ENCODE measurements at places on chromosomes 2 and 18. TPM values are rescaled to one million over a fixed set of nuclear protein-coding genes. Genes with fewer than 3 reads are reported as not detected.

CFC1 gene
- not detected for total RNA-seq

DNA sequence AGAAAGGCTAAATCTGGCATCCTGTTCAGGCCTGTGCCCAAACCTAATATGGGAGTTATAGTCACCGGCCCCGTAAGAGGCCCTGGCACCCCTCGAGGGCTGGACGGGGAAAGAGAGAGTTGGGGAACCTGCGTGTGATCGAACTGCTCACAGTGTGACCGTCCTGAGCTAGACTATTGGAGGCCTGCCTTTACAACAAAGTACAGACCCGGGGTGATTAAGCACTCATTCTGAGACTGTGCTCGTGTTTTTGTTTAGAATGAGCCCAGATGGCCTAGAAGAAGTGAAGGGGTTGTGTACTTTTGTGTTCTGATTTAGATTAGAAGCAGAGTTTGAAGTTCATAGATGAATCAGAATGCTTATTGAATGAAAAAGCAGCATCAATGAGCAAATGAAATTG is 115.3 kb downstream of the ACOXL start:
- no peak for DNase-seq

- peak; percentile 7 for DNase-seq
Observed at GRCh38 chr18:37207343-37207742, 358.3 kb downstream of the CELF4 start.

DNA sequence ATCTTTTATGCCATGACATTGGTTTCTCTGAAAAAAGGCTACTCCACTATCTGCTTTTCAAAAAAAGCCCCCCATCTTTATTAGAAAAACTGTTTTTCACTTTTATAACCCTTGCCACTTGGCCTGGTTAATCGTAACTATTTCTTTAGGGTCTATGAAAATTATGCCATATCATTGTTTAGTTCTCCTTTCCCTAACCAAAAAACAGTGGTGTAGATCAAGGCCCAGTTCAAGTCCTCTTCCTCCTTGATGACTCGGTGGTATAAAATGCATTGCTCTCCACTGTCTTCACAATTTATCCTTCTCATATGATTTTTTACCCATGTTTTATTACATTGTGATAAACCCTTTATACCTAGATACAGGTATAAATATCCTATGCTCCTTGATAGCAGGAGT is 205.5 kb downstream of the ZNF521 start:
- DNase-seq = no peak

- DNase-seq = no peak
Observed at GRCh38 chr18:7626175-7626921, 59.2 kb downstream of the PTPRM start.

USP34 gene
- 40.6 TPM for total RNA-seq

GRCh38 chr2:106899786-106900530 is 14.0 kb upstream of the ST6GAL2 start:
- DNase-seq = no peak

DNA sequence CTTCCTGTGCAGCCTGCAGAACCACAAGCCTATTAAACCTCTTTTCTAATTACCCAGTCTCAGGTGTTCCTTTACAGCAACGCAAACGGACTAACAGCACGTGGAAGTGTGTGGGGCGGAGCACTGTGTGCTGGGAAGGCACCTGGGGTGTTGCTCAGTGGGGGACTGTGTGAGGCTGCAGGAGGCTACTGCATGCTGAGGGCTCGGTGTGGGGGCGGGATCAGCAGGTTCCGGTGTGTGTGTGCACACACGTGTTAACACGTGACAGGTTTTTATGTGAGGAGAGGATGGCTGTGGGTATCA is 58.9 kb downstream of the ANKMY1 start:
- DNase-seq = no peak

DNA sequence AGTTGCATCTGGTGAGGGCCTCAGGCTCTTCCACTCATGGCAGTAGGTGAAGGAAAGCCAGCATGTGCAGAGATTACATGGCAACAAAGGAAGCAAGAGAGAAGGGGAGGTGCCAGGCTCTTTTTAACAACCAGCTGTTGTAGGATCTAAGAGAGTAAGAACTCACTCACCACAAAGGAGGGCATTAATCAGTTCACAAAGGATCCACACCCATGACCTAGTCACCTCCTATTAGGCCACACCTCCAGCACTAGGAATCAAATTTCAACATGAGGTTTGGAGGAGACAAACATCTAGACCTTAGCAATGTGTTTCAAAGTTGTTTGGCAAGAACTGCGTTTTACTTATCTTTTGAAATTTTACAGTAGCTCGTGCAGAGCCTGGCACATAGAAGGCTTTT is 20.5 kb upstream of the REG3A start:
- no peak for DNase-seq

GRCh38 chr2:232491139-232491780 is 3.6 kb upstream of the ECEL1 start:
- DNase-seq = no peak

TMEM247 gene
- total RNA-seq = not detected

GRCh38 chr2:70140791-70141211 is 50.0 kb downstream of the C2orf42 start:
- DNase-seq = no peak

SULT1C2 gene
- total RNA-seq = not detected

CYS1 gene
- not detected for total RNA-seq

DNA sequence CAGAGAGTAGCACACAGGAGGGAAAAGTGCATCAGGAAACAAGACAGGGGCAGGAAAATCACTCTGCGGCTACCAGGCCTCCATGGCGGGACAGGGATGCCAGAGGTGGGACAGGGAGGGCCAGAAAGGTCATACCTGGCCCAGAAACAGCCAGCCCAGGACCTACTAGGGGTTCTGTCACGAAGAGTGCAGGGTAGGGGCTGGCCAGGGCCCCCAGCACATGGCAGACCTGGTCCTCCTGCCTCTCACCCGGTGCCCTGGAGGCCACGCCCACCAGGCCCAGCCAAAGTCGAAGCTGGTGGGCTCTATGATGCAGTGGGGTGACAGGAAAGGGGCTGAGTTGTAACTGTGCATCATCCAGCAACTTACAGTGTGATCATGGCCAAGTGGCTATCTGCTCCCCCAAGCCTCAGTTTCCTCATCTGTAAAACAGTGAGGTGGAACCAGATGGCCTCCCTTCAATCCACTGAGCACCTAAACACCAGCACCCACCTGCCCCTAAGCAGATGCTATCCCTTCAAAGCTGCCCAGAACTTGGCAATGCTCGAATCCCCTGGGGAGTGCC is 10.6 kb downstream of the CYP26B1 start:
- no peak for DNase-seq

Data from HT-29 (cell line).